ENCODE measurements at places on chromosomes 4 and X. TPM values are rescaled to one million over a fixed set of nuclear protein-coding genes. Genes with fewer than 3 reads are reported as not detected.

Gene MEPE
- 0.07 TPM for total RNA-seq

Gene MND1
- 18.4 TPM for total RNA-seq

Gene TMPRSS11B
- total RNA-seq: not detected

DNA sequence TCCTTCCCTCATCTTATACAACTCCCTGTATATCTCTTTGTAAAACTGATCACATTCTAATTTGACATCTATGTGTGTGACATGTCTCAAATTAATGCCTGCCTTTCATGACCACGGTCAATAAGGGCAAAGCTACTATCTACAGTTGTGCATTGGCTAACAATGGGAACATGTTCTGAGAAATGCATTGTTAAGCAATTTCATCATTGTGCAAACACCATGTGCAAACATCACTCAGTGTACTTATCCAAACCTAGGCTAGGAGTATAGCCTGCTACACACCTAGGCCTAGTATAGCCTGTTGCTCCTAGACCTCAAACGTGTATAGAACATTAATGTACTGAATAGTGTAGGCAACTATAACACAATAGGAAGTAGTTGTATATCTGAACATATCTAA is 95.0 kb downstream of the BANK1 start:
- DNase-seq: no peak

DNA sequence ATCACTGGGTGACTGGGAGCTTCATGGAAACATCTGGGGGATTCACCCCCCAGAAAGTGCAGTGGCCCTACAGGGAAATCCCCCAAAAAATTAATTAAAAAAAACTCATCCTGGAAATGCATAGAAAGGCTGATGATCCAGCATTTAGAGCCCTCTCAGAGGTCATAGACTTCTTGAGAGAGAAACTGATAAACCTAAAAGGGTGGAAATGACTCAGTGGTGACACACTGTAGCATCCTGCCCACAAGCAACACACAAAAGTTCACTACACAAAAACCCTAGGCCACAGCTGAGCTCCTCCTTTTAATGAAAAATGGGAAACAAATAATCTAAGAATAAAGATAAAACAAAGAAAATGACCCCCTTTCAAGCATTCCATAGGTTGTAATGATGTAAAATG is 911.5 kb downstream of the GLUD2 start:
- DNase-seq: peak; percentile 14

DNA sequence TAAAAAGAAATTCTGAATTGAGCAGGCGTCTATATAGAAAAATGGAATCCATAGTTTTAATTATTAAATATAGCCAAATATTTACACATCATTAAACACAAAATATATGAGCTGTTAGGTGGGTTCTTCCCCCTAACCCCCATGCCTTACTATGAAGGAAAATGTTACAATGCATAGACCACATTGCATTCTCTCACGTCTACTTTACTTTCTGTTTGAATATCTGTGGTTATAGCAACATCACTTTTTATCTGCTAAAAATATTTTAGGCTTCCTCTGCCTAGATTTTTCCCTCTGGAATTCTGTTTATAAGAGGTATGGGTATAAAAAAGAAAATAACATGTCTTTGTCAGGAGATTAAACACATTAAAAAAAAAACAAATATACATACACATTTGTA is 73.1 kb downstream of the MAML3 start:
- DNase-seq: no peak

- DNase-seq: no peak
Observed at GRCh38 chr4:90844241-90844640, 717.0 kb downstream of the CCSER1 start.

GRCh38 chr4:65668201-65669089 is 1.8 kb downstream of the EPHA5 start:
- DNase-seq: peak; percentile 84

DNA sequence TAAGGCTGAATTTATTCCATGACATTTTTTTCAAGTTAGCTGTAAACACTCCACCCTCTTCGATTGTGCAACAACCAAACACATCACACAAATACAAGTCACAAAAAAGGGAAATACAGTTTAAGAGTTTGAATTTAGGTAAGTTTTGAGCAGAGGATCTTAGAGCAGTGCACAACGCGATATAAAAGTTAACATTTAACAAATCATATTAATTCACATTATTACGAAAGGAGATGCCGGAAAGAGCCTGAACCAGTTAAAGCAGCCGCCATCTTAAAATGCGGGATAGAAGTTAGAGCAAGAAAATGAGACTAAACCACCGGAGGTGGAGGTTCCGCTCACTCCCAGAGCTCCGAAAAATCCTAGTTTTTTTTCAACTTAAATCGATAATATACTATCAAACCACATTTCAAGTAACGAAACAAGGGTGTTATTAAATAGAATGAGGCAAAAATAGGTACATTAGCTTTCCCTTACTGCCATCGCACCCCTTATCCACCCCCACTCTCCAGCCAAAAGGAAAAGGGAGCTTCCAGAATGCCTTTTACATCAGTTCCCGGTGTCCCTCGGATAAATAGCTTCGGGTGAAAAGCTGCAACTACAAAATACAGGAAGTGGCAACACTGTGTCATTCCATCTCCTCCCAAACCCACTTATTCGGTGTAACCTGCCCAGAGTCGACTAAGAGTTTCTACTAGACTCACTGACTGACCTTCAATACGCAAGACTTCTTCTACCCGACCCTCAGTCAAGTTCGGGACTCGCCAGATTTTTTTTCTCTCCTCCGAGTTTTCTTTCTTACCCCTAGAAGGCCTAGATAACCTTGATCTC is 1.9 kb downstream of the UBE2D3 start:
- DNase-seq: peak; percentile 86

DNA sequence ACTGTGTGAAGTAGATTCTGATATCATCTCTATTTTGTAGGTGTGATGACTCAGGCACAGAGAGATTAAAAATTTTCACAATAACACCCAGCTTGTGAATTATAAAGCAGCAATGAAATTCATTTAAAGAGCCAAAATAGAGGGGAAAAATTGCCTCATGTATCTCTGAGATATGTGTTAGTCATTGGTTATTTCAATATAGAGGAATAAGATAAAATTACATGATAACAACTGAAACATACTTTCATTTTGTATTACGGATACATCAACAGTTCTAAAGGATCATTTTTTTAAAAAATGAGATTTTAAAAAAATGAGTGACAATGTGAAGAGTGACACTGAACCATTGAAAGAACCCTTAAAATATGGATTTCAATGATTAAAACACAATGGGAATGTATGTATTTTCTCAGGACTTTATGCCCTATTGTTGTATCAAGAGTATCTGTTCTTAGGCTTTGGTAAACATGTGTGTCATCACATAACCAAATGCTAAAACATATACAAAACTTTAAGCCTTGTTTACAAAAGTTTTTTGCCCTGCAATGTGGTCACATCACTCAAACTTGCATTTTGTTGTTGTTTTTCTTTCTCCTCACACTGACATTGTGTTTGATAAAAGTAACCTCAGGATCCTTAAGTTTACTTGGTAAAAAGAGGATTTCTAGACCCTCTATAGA is 221.3 kb downstream of the ANTXR2 start:
- no peak for DNase-seq

- DNase-seq: no peak
Observed at GRCh38 chrX:10004832-10005475, 37.8 kb downstream of the CLDN34 start.

DNA sequence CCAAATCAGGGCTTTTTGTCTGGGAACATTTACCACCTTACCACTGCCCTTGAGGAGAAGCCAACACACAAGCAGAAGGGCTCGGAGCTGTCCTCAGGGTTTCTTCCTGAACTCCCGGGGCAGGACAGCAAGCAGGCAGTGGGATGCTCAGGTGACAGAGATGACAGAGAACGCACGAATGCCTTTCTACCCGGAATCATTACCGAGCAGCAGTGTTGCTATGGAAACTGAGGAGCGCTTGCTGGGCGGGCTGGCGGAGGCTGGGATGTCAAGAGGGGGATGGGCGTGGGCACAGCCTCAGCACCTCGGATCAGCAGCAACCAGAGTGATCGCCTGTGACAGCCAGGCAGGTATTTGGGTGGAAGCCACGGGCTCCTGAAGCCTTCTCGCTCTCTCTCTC is 17.8 kb downstream of the SSR4 start:
- no peak for DNase-seq

GRCh38 chr4:128394778-128395177 is 107.2 kb upstream of the PGRMC2 start:
- peak; percentile 75 for DNase-seq
